ENCODE measurements at places on chromosomes 11 and 22.

DNA sequence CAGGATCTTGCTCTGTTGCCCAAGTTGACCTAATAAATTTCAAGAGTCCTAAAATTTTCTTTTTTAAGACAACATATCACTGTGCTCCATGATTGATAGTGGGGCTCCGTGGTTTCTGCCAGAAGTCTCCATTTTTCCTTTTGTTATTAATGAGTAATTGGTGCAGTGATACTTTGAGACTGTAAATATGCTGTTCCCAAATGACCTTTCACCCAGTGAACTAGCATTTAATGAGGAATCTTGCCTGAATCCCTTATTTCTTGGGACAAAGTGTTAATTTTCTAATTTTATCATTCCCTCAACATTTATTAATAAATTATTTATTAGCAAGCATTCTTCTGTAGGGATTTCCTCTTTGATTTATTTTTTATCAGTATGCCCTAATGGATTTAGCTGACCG, 2.3 kb upstream of the DHCR7 start:
- DNase-seq = no peak

DNA sequence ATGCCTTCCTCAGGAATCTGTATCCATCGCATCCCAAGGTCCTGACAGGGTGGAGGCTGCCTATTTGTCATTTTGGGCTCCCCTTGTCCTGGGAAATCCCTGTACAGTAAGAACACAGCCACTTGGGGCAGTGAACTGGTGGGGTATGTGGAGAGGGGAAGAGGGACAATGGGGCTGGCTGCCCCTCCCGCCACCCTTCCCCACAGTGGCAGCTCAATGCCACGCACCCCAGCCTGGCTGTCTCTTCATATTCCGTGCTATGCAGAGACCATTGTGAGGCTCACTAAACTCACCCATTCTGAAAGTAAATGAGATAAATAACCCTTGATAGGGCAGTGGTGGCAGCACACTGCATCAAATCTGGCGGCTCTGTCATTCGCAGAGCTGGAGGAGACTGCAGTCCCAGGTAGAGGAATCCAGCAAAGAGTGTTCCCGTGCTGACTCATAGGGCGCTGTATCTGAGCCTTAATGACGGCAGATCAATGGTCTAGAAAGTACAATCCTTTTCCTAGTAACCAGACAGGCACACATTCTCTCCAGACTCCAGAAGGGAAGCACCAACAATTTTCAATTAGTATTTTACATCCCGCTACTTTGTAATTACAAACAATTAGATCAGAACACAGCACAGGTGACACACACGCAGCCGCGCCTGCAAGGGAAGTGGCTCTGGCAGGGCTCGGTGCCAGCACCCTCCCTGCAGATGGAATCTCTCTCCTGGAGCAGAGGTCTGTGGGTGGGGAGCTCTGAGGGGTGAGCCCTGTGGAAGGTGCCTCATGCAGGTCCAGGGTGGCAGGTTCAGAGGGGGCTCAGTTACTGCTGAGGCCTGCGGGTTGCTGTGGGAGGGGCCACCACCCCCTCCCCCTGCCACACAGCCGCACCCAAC, 167.9 kb upstream of the B3GAT1 start:
- DNase-seq = no peak

GRCh38 chr11:61158691-61159381, 2.4 kb downstream of the VPS37C start:
- no peak for DNase-seq

- DNase-seq = peak; percentile 91
Measured at GRCh38 chr22:27719535-27720227, 81.9 kb downstream of the MN1 start.

GRCh38 chr11:46894961-46895360, 23.4 kb downstream of the LRP4 start:
- no peak for DNase-seq

Data from hematopoietic multipotent progenitor cell treated with erythropoietin and hydrocortisone succinate and interleukin-3 and kit ligand, for 8 days (in vitro differentiated cells).